ENCODE measurements at places on chromosomes 11 and 22. TPM values are rescaled to one million over a fixed set of nuclear protein-coding genes. Genes with fewer than 3 reads are reported as not detected.
A peak's percentile ranks its signal among the peaks of the same experiment; 100 is the strongest.

DNA sequence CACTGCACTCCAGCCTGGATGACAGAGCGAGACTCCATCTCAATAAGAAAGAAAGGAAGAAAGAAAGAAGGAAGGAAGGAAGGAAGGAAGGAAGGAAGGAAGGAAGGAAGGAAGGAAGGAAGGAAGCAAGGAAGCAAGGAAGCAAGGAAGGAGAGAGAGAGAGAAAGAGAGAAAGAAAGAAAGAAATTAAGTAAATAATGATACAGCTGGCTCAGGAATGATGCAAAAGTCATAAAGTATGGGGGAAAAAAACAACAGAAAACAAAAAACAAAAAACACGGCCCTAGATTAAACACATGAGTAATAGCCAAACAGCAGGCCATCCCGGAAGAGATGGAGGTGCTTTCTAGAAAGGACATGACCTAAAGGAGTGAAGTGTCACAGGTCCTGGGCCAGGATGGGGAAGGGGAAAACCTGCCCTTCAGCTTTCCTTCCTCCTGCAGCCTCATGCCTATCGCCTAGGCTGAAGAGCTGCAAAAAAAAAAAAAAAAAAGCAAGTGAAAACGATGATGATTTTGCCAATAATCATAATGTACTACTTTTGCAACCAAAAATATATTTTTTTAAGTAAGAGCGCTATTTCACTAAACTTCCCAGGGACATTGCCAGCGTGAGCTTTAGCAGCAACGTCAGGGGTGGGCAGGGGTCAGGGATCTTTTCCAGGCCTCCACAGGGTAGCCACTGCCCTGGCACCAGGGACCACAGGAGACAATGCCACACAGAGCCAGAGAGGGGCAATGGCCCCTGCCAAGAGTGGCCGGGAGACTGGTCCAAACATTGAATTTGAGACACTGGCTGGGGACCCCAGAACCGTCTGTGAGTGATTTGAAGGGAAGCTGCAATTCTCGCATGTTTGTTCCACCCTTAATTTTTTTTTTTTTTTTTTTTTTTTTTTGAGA, 28.2 kb upstream of the TMPRSS4 start:
- H3K36me3 ChIP-seq: no peaks in the 10 kb centered on the region
- no peak overlapping the region for H3K4me3 ChIP-seq
- no peak for DNase-seq
- no peaks in the 10 kb centered on the region for H3K4me1 ChIP-seq
- H3K27me3 ChIP-seq: no peaks in the 10 kb centered on the region
- H3K27ac ChIP-seq: no peak overlapping the region

GRCh38 chr22:17639247-17639741, 737 bp downstream of the BCL2L13 start:
- peak overlapping the region; percentile 99 for H3K27ac ChIP-seq
- H3K27me3 ChIP-seq: no peaks in the 10 kb centered on the region
- peaks cover 4% of the 10 kb centered on the region for H3K4me1 ChIP-seq
- no peak for DNase-seq
- H3K4me3 ChIP-seq: peak overlapping the region; percentile 92
- H3K36me3 ChIP-seq: no peaks in the 10 kb centered on the region

GRCh38 chr11:81286550-81286949, 1447.1 kb downstream of the FAM181B start:
- no peak overlapping the region for H3K27ac ChIP-seq
- no peaks in the 10 kb centered on the region for H3K4me1 ChIP-seq
- H3K27me3 ChIP-seq: no peaks in the 10 kb centered on the region

DNA sequence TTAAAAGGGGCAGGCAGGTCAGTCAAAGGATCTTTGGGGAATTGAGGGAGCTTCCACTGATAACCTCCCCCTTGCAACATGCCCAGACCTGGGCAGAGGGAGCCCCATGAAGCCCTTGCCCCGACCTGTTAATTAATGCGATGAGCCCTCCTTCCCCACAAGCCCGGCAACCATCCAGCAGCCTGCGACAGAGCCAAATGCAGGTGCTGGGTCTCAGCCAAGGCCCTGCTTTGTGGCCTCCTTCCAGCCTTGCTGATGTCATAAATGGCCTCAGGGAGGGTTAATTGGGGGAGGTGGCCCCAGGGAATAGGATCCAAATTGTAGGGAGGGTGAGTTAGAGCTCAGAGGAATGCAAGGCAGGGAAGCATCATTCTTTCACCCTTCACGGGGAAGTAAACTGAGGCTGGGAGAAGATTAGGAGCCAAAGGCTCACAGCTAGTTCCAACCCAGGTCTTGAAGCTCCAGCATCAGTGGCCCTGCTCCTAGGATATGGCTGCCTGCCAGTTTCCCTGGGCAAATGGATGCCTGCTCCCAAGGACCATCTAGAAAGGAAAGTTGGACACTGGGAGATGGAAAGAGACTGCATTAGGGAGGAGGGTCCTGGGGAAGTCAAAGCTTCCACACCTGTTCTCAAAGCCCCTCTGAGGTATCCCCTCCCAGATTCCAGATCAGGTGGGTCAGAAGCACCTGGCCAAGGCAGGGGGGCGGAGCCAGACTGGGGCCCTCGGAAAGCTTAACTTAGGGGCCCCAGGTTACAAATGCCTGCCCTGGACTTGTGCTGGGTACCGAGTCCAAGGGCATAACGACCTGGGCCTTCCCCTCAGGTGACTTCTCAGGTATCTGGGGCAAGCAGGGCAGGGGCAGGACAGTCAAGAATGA, 34.1 kb downstream of the LMO1 start:
- DNase-seq: no peak
- H3K36me3 ChIP-seq: no peaks in the 10 kb centered on the region
- H3K27ac ChIP-seq: no peak overlapping the region
- H3K4me3 ChIP-seq: no peak overlapping the region

DNA sequence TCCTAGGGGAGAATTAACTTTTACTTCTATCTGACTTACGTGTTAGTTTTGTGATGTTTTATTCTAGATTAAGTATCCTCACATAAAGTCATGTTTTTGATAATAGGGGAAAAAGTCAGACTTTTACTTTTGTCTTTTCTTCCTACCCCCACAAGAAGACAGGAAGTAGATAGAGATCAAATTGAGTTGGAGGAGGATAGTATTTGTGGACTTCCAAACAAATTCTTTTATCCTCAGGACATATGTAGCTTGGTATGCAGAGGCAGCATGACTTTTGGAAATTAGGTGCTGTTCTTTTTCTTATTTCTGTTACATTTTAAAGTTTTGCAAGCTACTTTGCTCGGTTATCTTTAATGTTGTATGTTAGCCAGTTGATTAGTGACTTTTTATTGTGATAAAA, 61.4 kb downstream of the MTMR3 start:
- H3K36me3 ChIP-seq: no peaks in the 10 kb centered on the region
- H3K4me1 ChIP-seq: peaks cover 5% of the 10 kb centered on the region
- no peaks in the 10 kb centered on the region for H3K27me3 ChIP-seq
- H3K4me3 ChIP-seq: no peak overlapping the region
- no peak for DNase-seq

- no peak overlapping the region for H3K27ac ChIP-seq
- H3K4me1 ChIP-seq: peaks cover 5% of the 10 kb centered on the region
- no peaks in the 10 kb centered on the region for H3K36me3 ChIP-seq
- DNase-seq: no peak
Measured at GRCh38 chr11:86637988-86638387, 34.4 kb downstream of the ME3 start.

SLC43A3 gene
- 44.4 TPM for total RNA-seq

MIOX gene
- 0.20 TPM for total RNA-seq

DNA sequence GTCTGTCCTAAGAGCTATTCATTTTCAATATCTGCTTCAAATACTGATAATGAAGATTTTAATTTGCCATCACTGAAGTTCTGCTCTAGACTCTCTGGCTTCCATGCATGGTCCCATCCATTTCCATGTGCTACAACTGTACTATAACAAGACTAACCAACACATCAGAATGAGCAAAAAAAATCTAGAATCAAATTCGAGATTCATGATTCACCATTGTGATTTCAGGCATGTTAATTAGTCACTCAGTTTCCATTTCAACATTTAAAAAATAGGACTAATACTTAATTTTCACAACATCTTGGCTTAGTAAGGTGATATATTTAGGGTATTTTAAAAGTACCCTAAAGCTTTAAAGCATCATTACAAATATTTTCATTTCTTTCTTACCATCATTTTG, 22.8 kb downstream of the PICALM start:
- no peak overlapping the region for H3K4me3 ChIP-seq
- H3K27me3 ChIP-seq: no peaks in the 10 kb centered on the region
- H3K4me1 ChIP-seq: peaks cover 4% of the 10 kb centered on the region
- DNase-seq: no peak
- H3K36me3 ChIP-seq: no peaks in the 10 kb centered on the region

OR52A1 gene
- total RNA-seq: not detected

SHANK3 gene
- total RNA-seq: 23.2 TPM

GRCh38 chr11:719214-720016, 13.4 kb downstream of the EPS8L2 start:
- H3K27me3 ChIP-seq: no peaks in the 10 kb centered on the region
- H3K4me3 ChIP-seq: no peak overlapping the region
- H3K27ac ChIP-seq: no peak overlapping the region

OR51E2 gene
- not detected for total RNA-seq

TMEM45B gene
- total RNA-seq: 0.36 TPM

GRCh38 chr11:9777066-9777465, 113.2 kb downstream of the SWAP70 start:
- no peak for DNase-seq
- H3K27ac ChIP-seq: no peak overlapping the region
- peaks cover 2% of the 10 kb centered on the region for H3K4me1 ChIP-seq
- H3K27me3 ChIP-seq: no peaks in the 10 kb centered on the region
- no peak overlapping the region for H3K4me3 ChIP-seq

DNA sequence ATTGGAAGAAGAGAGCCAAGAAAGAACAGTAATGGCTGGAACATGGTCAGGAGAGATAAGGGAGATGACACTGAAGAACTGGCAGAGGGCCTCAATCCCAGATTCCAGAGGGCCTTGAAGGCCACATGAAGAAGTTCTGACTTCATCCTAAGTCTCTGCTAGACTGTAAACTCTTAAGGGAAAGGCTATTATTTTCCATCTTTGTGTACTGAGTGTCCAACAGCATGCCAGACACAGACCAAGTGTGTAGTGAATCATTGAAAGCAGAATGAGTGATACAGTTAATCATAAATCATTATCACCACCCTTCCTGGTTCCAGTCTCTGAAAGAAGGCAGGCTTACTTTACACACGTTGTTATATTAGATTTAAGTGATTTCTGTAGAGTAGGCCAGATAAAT, 185.3 kb upstream of the C11orf87 start:
- no peak overlapping the region for H3K4me3 ChIP-seq
- H3K27ac ChIP-seq: no peak overlapping the region
- no peaks in the 10 kb centered on the region for H3K4me1 ChIP-seq
- H3K36me3 ChIP-seq: no peaks in the 10 kb centered on the region

GRCh38 chr22:27057717-27058116, 400.3 kb downstream of the MIAT start:
- no peaks in the 10 kb centered on the region for H3K36me3 ChIP-seq
- H3K27ac ChIP-seq: no peak overlapping the region
- H3K27me3 ChIP-seq: no peaks in the 10 kb centered on the region
- no peaks in the 10 kb centered on the region for H3K4me1 ChIP-seq

DNA sequence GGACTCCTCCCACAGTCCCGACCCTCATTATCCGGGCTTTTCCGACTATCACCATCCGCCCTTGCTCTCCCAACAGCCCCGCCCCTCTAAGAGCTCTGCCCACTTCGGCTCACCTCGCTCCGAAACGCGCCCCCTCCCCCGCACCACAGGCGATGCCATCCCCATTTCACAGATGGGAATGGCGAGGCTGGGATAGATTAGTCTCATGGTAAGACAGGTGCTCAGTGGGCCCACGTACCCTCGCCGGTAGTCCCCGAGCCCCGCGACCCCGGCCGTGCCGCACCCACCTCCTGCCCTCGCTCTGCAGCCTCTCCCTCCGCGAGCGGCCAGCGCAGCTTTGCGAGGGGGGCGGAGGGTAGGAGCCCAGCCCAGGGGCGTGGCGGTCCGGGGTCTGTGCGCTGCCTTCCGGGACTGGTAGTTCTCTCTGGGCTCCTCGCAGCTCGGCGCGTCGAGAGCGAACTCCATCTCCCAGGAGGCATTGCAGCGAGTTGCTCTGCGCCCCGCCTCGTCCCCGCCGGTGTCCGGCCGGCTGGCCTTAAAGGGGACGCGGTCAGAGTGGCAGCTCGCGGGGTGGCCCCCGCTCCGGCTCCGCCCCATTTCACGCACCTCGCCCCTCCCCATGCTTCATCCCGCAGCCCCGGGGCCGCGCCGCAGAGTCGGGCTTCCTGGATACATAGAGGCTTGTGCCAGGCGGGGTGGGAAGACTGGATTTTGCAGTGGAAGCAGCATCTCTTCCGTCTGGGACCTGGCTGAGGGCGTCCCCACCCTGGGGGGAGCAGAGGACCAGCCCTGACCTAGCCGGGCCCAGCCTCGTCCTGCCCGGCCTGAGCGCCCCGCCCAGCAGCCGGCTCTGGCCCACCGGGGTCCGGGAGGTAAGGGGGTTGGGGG, at the start of the genes KCTD21 and USP35:
KCTD21 (minus strand) TSS at position 341 of the 888 bp plus-strand sequence. CDS start 14,072 bp downstream, outside the sequence.
USP35 (plus strand) TSS at position 634 of the 888 bp plus-strand sequence. CDS start 7,327 bp downstream, outside the sequence.
- peak within 1 kb of the TSS; percentile 65 for H3K27ac ChIP-seq
- peak within 1 kb of the TSS; percentile 87 for H3K4me3 ChIP-seq
- no peaks in the 10 kb centered on the region for H3K36me3 ChIP-seq
- H3K4me1 ChIP-seq: peaks cover 27% of the 10 kb centered on the region

GRCh38 chr11:114031967-114032320, 27.6 kb upstream of the ZBTB16 start:
- no peak overlapping the region for H3K4me3 ChIP-seq
- H3K36me3 ChIP-seq: no peaks in the 10 kb centered on the region
- no peak for DNase-seq
- H3K27me3 ChIP-seq: no peaks in the 10 kb centered on the region

GRCh38 chr22:44735518-44736428, 16.6 kb upstream of the ARHGAP8 start:
- no peaks in the 10 kb centered on the region for H3K36me3 ChIP-seq
- H3K4me3 ChIP-seq: no peak overlapping the region
- no peak overlapping the region for H3K27ac ChIP-seq
- no peaks in the 10 kb centered on the region for H3K27me3 ChIP-seq

TMPRSS4 gene
- 0.43 TPM for total RNA-seq

CCDC116 gene
- total RNA-seq: 0.88 TPM

DNA sequence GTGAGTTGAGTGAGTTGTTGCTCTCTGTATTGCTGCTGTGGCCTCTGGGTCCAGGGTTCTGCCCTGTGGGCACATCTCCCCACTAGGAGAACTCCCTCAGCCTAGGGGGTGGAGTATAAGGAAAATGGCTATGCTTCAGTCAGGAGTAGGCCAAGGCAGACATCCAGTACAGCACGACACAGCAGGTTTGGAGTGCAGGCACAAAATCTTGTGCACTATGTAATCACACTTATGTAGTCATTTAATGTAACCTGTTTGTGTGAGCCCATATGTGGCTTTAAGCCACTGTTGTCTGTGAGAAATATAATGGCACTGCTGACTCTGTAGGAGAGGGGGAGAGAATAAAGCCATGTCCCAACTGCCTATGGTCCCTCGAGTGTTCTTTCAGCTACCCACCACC, 90.1 kb downstream of the CCDC83 start:
- H3K4me1 ChIP-seq: peaks cover 11% of the 10 kb centered on the region
- H3K27me3 ChIP-seq: no peaks in the 10 kb centered on the region
- no peak overlapping the region for H3K4me3 ChIP-seq
- no peaks in the 10 kb centered on the region for H3K36me3 ChIP-seq
